ENCODE measurements at places on chromosomes 3 and 15.
A peak's percentile ranks its signal among the peaks of the same experiment; 100 is the strongest.

GRCh38 chr15:31031471-31032067 is 40.1 kb upstream of the MTMR10 start:
- DNase-seq = no peak

DNA sequence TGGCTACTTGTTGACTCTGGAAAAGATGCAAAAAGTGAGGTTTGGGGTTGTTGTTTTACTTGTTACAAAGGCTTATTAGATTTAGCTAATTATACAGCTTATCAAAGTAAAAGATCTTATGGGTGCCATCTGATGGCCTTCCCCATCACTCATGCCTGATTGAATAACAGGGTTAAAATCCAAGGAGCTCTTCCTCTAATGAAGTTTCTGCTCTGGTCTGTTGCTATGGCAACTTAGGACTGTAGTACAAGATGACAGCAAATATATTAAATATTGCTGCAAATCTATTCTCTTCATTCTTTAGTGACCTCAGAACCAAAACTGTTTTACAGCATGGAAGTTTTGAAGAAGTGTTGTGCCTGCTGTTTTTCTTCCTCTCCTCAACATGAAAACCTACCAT is 45.6 kb upstream of the SRGAP3 start:
- no peak for DNase-seq

DNA sequence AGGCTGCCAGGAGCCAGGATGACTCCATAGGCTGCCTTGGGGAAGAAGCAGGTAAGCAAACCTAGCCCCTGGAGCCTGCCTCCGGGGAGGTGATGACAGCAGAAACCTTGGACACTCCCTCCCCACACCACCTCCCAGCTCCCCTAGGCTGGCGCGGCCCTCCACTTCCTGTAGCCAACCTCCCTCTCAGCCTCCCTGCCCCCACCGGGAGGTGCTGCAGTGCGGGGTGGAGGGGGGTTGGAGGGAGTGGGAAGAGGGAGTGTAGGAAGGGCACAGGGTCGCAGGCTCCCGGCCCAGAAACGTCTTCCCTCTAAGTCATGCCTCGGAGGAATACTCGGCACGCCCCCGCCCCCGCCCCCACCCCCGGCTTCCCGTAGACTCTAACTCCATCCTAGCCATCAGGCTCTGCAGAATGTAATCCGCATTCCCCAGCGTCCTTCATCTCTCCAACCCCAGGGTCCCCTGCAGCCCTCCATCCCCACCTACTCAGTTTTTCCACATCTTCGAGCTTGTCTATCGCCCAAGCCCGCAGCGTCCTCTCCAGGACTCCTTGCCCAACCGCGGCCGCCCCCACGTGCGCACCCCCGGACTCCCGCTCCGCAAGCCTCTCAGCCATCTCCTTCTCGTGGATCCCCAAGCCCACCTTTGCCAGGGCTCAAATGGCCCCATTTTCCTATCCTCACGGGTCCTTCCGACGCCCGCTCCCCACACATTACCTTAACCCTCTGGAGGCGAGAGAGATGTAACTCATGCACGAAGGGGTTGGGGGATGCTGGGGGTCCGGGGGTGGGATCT is 528 bp downstream of the LPCAT4 start:
- peak; percentile 69 for DNase-seq

DNA sequence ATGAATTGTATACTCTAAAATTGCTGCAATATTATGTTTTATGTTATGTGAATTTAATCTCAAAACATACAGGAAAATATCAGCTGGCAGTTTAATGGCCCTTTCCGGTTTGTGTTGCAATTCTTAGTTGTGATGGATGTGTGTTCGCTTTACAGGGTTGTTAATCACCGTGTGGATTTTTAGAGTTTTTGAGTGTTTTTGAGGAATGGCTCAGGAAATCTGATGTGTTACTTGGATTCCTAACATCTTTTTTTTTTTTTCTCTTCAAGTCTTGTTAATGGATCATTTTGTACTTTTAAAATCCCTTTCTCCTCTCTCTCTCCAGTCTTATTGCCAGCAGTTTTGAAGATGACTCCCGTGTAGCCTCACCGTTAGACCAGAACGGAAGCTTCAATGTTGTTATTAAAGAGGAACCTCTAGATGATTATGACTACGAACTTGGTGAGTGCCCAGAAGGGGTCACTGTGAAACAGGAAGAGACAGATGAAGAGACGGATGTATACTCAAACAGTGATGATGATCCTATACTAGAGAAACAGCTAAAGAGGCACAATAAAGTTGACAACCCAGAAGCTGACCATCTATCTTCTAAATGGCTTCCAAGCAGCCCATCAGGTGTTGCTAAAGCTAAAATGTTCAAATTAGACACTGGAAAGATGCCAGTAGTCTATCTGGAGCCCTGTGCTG is 35.7 kb downstream of the MGA start:
- peak; percentile 17 for DNase-seq

GRCh38 chr3:127822682-127823425 is 539 bp upstream of the MGLL start:
- DNase-seq = no peak

DNA sequence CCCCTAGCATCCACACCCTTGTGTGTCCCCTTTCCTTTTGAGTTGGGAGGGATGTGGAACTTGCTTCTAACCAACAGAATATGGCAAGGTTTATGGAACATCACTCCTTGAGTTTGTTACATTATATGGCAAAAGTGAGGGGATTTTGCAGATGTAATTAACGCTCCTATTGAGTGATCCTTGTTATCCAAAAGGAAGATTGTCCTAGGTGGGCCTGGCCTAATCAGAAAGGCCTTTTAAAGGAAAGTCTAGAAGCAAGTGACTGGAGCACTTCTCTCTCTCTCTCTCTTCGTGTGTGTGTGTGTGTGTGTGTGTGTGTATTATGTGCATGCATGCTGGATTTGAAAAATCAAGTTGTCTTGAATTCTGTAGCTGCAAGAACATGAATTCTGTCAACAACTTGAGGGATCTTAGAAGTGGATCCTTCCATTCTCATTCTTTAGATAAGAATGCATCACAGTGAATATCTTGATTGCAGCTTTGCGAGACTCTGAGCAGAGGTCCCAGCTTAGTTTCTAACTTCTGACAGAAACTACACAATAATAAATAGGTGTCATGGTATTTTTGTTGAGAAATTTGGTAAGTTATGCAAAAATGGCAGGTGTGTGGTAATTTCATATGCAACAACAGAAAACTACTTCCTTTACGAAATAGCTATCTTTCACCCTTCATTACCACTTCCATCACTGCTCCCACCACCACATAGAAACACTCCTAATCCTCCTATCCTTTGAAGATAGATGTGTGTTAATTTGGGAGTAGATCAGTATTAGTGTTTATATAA is 360.9 kb upstream of the CBLB start:
- no peak for DNase-seq

DNA sequence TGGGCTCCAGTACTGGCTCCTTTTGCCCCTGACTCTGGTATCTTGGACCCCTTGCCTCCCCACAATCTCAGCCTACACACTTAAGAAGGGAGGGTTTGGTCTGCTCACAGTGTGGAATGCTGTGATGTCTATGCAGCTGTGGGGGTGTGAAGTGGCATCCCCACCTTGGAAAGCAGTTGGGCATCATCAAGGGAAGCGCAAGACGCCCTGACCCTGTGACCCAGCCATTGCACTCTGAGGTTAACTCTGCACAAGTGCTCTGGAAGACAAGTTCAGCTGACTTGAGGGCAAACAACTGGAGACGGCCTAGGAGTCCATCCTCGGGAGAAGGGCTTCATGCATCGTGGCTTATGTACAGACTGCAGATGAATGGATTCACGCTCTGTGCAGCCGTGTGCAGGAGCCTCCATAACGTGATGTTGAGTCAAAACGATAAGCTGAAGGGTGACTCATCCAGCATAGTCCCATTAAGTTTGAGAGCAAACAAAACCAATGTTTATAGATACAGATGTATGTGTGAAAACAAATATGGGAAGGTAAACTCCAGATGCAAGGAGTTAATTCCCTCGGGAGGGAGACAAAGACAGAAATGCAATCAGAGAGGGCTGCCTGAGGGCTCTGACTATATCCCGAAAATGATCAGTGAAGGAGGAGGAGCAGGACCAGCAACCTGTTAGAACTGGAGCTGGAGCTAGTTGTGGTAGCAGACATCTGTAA is 86.8 kb downstream of the LSM3 start:
- peak; percentile 63 for DNase-seq

- no peak for DNase-seq
Observed at GRCh38 chr15:51494411-51495314, 127.9 kb downstream of the DMXL2 start.

DNA sequence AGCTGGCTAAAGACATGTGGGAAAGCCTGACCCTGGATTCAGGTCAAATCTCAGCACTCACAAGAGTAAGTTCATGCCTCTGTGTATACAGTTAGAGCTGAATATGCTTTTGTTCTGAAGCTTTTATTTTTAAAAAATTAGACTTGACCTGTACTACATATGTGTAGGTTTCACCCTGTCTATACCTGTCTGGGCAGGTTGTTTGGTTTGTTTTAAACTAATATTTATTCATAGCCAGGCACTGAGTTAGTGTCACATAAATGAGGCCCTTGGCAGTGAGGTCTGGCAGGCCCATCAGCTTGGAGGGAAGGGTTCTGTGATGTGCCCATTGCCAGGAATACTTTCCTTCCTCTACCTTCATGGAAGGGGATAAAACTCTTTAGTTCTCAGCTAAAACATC is 1.9 kb downstream of the DNAJA4 start:
- no peak for DNase-seq

- no peak for DNase-seq
Observed at GRCh38 chr3:35946854-35947515, 307.7 kb downstream of the ARPP21 start.

DNA sequence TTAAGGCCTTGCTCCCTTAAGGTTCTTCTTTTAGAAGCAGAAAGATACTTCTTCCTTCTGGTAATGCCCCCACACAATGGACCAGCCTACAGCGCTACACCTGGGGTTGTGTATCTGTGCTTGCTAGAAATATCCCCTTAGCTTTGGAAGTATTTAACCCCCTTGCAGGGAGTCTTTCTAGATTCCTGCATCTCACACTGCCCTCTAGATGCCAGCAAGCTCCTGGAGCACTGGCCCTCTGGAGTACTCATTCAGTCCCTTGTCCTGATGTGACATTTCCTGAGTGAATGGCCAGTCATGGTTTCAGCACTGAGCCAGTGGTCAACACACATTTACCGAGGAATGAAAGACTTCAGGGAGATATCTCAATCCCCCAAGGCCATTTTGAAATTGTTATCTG is 30.4 kb upstream of the RBP2 start:
- no peak for DNase-seq

GRCh38 chr3:97821287-97821773 is 481 bp upstream of the CRYBG3 start:
- DNase-seq = peak; percentile 43

GRCh38 chr3:13767896-13768295 is 112.0 kb downstream of the WNT7A start:
- DNase-seq = no peak

- DNase-seq = no peak
Observed at GRCh38 chr15:83694536-83694935, 40.6 kb downstream of the ADAMTSL3 start.

- no peak for DNase-seq
Observed at GRCh38 chr3:97914388-97914787, 57.8 kb downstream of the RIOX2 start.

GRCh38 chr3:48855681-48856447 is 8.2 kb upstream of the PRKAR2A start:
- no peak for DNase-seq

DNA sequence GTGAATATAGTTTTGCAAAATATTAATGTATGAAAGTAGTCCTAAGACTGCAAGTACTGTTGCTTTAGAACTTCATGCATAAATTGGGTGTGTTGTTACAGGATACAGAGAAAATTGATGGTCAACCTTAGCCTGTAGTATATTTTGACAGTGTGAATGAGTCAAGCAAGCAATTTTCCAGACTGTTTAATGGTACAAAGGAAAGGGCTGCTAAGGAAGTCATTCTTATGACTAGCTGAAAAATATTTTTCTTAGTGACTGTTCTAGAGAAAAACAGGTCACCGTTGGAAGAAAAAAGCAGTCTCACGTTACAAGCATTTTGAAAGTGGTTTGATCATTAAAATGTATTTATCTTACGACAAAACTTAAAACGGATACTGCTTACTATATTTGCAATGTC is 49.2 kb downstream of the MBNL1 start:
- DNase-seq = no peak

GRCh38 chr3:183802989-183803388 is 22.4 kb downstream of the MAP6D1 start:
- no peak for DNase-seq

- peak; percentile 88 for DNase-seq
Observed at GRCh38 chr3:48232734-48233133, 8.2 kb upstream of the ZNF589 start.

Measured in HuH-7 (cell line).